Hematopoietic multipotent progenitor cell treated with erythropoietin and hydrocortisone succinate and interleukin-3 and kit ligand, for 8 days (in vitro differentiated cells): ENCODE measurements at places on chromosomes 1 and 21.

DNA sequence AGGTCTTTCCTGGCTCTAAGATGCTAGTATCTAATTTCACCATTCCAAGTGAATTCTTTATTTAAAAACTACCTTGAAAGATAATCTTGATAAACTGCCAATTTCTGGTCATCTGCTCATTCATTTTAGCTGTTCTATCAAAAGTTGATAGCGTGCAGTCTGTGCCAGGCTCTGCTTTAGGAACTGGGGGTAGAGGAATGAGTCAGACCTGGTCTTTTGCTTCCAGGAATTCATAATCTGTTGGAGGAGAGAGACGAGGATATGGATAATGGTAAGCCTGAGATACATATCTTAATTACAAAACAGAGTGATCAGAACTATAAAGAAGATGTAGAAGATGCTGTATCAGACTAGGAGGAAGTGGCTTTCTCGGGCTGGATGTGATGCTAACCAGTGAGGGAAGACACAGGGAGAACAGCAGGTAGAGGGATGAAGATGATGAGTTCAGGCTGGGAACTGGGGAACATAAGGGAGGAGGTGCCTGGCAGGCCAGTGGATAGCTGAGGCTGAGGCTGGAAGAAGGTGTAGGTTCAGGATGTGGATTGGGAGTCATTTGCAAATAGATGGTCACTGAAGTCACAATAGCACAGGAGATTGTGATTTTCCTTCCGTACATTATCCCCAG, 12.3 kb upstream of the PHC2 start:
- no peak for DNase-seq

DNA sequence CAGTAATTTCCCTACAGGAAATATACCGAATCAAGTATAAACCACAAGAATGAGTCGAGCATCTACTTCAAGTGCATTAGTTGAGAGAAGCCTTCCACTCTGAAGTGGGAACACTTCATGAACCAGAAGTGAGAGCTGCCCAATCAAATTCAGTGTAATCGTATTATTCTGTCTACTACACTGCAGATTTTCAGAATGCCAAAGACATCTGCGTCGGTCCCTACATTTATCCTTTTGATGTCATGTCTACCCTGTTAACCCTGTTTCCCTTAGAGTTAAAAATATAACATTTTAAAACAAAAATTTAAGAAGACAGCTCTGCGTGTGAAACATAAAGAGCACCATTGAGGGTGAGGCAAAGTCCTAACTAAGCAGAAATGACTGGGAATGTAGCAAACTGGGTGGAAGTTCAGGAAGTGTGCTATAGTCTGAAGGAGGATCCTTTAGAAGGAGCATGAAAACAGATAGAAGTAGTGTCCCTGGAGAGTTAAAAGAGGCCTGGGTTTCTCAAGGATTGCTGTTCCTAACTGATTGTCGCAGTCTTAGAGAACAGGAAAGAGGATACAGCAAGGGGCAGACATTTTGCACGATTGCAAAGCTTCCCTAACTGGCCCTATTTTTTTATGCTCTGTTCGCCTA, 291.2 kb downstream of the PTPRC start:
- DNase-seq: peak; percentile 52

DNA sequence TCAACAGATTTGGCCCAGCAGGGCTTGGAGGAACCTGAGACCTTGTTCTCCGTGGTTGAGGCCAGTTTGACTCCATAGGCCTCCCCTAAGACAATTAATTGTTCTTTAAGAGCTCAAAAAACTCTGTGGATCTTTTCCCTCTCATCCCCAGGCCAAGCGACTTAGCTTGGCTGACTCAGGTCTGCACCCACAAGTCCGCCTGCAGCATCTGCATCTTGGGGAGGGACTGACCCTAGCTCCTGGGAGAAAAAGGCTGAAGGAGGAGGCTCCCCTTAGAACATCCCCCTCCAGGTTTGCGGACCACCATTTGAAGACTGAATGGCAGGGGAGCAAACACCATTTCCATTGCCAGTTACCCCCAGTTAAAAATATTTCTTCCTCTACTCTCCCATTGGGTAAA, 1.5 kb upstream of the HES2 start:
- no peak for DNase-seq

DNA sequence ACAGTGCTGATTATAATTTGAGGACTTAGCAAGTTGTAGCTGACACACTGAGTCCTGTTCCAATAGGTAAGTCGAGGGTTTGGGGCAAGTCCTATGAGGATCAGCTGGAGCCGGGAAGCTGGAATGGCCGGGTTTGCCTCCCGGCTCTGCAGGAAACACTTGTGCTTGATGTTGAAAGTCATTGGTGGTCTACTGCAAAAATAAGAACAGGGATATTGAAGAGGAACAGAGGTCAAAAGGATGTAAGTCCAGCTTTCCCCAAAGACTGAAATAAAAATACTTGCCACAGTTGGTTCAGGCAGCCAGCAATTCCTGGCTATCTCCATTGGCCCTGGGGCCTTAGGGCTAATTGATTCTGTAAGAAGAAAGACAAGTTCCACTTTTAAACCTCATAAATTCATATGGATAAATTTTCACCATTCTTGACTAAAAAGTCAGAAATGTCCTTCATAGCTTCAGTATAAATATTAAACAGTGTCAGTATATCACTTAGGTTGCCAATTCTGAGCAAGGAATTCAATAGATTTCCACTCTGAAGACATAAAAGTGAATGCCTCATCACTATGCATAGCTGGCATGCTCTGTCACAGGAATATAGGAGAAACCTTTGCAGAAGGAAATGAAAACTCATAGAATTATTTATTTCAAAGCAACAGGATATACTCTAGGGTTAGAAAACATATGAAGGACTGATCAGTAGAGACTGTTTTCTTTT, 165.2 kb downstream of the AK5 start:
- DNase-seq: no peak

DNA sequence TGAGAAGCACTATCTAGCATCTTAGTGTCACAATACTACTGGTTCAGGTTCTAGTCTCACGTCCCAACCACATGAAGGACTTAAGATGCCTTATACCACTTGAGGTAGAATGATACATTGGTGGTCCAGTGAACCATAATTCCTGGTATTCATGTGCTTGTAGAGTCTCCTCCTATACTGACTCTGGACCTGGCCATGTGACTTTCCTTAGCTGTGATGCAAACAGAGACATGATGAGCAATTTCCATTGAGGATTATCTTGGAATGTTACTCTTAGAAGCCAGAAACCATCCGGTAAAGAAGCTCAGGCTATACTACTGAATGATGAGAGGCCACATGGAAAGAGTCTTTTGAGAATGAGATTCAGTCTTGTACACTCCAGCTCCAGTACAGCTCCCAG, 105.7 kb downstream of the NME7 start:
- no peak for DNase-seq

DNA sequence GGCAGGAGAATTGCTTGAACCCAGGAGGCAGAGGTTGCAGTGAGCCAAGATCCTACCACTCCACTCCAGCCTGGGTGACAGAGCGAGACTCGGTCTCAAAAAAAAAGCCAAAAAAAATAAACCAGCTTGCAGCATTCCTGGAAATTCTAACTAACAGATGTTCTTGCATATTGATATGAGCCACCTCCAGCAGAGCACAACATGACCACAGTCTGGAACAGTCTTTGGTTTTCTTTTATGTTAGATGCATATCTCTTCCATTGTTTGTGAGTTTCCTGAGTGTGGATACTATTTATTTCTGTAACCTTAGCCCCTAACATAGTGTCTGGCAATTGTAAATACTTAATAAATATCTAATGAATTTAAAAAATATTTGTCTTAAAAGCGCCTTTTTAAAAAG, 23.9 kb downstream of the IFNAR1 start:
- no peak for DNase-seq

DNA sequence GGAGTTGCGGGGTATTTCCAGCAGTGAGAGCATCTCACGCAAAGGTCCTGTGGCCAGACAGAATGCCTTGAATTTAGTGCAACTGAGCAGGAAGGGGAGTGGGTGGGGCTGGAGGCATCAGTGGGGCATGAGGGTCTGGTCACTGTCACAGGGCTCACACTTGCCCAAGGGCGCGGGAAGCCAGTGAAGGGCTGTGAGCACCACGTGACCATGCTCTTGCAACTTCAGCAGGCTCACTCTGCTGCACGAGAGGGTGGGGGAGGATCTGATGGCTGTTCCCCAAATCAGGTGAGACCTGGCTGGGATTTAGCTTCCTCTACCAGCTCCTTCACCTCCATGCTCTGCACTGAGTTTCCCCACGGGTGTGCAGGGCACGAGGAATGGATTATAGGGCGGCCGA, 64.2 kb downstream of the PGBD5 start:
- no peak for DNase-seq

- DNase-seq: no peak
Measured at GRCh38 chr1:196590012-196590708, 18.1 kb downstream of the KCNT2 start.

DNA sequence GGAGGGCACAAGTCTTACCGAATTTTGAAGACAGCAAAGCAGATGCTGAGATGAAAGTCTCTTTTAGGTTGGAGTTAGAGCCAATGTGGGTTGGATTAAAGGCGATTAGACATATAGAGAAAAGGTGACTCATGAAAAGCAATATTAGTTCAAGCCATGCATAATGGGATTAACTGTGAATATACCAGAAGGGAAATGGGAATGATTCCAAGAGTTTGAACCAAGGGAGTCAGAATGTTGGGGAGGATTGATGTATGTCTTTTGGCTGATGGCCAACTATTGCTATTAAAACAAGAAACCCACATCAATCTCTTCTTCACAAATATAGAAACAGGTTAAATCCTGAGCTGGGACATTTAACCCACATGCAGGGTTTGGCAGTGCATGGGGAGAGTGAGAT, 1.2 kb downstream of the HMGCS2 start:
- no peak for DNase-seq

DNA sequence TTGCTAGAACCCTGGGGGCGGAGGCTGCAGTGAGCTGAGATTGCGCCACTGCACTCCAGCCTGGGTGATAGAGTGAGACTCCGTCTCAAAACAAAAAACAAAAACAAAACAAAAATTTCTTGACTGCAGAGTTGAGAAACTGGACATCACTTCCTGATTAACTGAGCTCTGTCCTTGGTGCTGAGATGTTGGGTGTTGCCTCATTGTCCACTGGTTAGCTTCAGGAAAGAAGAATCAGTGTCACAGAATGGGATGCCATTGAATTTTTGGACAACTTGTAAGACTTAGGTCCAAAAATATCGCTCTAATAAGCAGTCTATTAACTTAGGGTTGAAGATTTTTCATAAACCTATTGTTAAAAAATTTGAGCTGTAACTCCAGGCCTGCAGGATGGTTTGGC, 23.8 kb upstream of the KCNA10 start:
- peak; percentile 48 for DNase-seq

DNA sequence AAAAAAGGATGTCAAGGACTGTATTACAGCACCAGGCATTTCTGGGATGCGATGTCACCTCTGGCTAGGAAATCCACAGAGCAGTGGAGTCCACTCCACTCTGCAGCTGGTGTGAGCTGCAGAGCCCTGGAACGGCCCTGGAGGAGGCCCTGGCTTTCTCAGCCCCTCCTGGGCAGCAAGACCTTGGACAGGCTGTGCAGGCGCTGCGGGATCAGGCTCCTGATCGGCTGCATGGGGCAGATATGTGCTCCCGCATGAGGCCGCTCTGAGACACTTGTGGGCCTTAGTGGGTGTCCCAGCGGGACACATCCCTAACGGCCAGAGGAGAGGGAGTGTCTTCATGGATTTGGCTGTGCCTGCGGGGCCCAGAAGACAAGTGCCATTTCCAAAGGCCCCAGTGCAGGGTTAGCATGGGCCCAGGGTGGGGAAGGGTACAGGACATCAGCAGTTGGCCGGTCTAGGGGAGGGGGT, 6.2 kb downstream of the DNMT3L start:
- DNase-seq: no peak

- DNase-seq: peak; percentile 68
Measured at GRCh38 chr1:201408176-201408833, 9.2 kb upstream of the LAD1 start.

DNA sequence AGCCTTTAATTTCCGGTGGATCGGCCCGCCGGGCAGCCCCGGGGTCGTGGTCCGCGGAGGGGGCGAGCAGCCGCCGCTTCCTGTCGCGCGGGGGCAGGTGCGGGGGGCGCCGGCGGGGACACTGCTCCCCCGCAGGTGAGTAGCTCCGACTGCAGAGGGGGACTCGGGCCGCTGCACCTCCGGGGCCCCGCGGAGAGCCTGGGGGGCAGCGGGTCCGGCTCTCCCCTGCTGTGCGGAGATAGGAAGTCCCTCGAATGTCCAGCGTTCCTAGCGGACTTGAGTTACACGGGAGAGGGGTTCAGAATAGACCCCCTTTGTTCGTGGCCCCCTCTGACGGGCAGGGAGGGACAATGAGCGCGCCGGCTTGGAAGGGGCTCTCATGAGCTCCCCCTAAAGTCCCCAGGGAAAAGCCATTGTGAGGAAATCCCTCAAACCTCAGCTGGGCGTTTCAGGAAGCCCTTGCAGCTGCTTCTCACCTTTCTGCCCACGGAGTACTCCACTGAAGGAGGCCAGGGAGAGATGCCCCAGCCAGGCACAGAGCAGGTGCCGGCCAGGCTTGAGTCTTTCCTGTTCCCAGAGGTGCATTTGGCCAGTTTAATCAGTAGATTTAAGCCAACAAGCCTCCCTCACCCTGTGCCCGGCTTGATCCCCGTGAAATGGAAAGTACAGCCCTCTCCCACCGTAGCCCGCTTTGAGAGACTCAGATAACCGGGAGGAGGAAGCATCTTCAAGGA, 925 bp downstream of the PDE9A start:
- no peak for DNase-seq

GRCh38 chr1:21899987-21900386, 37.1 kb downstream of the HSPG2 start:
- no peak for DNase-seq

DNA sequence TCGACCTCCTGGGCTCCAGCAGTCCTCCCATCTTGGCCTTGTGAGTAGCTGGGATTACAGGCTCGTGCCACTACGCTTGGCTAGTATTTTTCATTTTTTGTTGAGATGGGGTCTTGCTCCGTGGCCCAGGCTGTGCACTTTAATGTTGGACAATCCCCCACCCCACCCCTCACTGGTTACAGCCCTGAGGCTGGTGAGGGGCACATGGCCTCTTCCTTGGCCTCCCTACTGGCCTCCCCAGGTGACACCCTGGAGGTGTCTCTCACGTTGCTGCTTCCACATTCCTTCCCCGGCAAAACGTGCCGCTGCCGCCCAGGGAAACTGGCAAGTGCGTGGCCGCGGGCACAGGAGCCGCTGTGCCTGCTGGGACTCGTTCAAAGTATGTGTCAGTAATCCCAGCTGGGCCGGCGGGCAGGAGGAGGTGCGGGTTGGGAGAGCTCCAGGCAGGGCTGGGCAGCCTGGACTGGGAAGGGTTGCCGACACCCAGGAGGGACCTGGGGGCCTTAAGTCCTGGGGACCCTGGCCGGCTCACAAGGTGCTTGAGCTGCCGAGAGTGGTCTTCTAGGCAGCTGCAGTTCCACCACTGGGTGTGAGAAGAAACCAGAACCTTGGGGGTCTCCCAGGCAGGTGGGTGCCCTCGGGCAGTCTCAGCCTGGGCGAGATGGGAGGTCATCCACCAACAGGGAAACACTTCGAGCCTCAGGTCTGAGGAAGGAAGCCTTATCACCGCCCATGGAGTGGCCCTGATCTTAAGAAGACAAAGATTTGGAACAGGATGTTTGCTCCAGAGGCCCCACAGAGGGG, 6.5 kb downstream of the WNT3A start:
- no peak for DNase-seq

- no peak for DNase-seq
Measured at GRCh38 chr1:169585181-169585580, 1.1 kb downstream of the F5 start.

GRCh38 chr1:77536813-77537212, 145.6 kb downstream of the ZZZ3 start:
- DNase-seq: no peak

GRCh38 chr1:32742956-32743355, 40.4 kb upstream of the SYNC start:
- no peak for DNase-seq
